GM19239 (cell line): ENCODE measurements at places on chromosomes 6 and 20.

GRCh38 chr6:54264581-54265272 lies 43.5 kb upstream of the TINAG start:
- no peak for DNase-seq

DNA sequence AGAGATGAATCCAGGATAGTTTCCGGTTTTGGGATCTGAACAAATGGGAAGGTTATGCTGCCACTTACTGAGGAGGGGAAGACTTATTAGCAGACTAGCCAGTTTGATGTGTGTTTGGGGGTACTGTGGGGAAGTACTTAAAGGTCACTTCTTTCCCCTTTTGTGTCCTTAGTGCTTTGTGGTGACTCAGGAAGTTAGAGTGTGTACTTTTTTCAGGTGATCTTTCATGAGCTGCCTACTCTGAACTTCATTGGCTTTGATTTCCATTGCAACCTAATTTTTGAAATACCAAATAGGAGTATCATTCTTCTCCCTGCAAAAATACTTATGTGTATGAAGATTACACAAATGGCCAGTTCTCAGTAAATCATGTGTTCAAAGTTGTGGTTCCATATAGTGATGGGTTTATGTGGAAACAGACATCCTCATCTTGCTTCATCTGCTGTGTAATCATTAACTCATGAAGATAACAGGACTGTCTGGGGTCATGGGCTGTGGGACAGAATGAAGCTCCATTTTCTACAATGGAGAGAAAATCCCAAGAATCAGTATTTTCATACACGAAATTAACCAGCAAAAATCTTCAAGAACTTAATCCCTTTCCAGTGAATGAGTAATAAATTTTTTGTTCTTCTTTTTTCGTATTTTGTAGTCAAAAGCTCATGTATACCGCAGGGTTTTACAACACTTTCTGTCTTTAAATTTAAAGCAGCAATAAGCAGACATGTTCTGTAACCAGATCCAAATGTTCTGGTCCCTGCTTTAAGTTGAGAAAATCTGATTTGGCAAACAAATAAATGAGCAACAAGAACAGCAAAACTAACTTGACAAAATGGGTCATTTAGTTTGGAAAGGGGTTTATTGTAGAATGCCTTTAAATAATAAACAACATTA lies 272.2 kb upstream of the FLRT3 start:
- no peak for DNase-seq

DNA sequence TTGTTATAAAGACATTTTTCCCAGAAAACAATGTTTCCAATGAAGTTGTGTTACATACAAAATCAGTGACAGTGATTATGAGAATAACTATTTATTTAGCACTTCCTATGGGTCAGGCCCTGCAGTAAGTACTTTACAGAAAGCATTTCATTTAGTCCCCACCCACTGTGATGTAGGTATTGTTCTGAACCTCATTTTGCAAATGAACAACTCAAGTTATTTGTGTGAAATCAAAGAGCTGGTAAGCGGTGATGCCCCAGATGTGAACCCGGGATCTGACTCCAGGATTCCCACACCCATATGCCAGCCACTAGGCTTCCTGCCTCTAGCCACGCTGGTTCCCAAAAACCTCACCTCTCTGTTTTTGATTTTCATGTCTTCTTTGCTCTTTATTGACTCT lies 30.9 kb downstream of the FAXC start:
- no peak for DNase-seq

DNA sequence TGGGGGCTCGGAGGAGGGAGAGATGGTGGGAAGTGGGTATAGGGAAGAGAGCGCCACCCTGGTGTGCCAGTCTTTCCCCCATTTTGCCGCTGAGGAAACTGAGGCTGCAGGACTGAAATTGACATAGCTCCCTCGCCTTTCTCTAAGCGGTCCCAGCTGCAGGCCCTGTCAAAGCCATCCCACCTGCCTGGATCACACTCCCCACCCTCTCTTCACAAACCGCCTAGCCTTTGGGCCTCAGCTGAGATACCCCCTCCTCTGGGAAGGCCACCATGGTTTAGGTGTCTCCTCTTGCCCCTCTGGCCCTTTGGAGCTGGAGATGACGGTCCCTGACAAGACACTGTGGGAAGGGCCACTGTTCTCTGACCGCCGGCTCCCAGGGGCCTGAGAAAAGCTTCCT lies 16.9 kb downstream of the SRC start:
- no peak for DNase-seq

GRCh38 chr6:8207191-8207868 lies 105.0 kb upstream of the EEF1E1 start:
- DNase-seq = no peak

DNA sequence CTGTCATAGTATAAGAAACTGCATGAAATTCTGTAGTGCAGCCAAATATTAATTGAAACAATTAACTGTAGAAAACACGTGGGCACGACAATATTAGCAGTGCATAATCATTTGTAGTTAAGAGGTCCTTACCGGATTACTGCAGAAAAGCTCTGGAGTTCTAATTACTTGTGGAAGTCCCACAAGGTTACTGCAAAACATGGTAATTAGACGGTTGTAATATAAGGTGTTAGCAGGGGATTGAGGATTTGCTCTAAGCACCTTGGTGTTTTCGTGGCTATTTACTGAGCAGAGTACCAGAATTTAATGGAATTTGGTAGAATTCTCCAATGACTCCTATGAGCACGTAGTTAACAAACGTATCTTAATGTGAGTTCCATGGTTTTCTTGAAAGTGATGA lies 473.6 kb upstream of the AGPAT4 start:
- DNase-seq = no peak

DNA sequence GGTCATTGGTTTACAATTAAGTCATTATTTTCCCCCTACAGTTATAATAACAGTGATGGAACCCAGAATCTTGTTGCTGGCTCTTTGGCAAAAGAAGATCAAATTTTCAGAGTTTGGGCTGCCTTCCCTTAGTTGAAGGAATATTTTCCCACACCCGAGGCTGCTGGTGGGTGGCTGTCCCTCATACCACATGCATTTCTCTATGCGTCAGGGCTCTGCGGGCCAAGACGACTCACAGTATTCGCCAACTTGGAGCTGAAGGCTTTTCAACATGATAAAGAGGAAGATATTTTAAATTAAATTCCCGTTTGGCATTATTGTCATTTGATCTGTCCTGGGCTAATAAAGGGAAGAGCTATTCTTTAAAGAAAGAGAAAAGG lies 102.2 kb upstream of the SASH1 start:
- no peak for DNase-seq

DNA sequence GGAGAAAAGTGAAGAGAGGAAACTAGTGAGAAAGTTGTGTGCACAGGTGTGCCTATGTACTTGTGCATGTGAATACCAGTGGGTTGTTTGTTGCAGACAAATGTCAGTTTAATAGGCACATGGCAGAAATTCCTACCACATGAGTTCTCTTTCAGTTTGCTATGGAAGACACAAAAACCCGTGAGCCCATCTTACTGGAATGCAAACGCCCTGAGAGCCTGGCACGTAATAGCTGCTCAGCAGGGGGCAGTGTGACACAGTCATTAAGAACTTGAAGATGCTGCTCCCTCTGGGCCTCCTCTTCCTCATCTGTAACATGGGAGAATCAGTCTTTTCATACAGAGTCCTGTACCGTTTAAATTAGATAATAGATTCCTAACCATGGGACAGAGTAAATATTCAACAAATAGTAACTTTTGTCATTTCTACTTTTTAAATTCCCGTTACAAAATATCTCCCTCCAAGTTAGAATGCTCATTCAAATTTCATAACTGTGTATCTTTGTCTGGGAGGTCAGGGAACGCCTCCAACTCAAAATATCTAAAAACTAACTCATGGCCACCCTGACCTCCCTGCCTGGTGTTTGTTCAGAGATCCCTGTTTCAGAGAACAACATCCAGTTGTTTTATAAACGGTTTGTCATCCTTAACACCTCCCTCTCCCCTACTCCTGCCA lies 802.9 kb downstream of the MAFB start:
- DNase-seq = peak; percentile 22

GRCh38 chr6:43771210-43771857 lies 1.3 kb downstream of the VEGFA start:
- peak; percentile 50 for DNase-seq

DNA sequence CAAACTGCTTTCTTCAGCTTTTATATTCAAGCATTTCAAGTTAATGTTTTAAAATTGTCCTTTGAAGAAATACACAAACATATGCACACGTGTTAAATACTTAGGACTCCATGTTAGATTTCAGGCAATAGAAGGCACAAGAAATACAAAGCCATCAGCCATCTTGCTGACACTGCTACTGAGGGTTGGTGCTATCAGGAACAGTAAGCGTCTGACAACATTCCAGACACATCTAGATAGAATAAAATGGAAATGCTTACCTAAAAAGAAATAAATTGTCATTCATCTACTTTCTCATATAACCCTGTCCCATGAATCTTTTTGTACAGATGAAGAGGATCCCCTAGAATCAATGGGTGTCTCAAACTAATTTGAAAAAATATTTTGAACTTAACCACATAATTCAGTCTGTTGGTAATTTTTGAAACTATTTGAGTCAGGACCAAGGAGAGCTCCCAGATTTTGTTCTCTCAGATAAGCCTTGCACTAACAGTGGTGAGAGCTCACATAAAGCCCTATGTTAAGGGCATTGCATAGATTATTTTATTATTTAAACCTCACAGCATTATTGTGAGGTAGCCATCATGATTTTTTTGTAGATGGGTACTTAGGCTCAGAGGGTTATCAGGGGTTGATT lies 631.1 kb upstream of the POU3F2 start:
- no peak for DNase-seq

GRCh38 chr6:3848925-3849605 lies at the start of gene FAM50B:
Gene FAM50B (plus strand): TSS chr6:3849373. CDS start chr6:3849812, 439 bp downstream.
- DNase-seq = peak; percentile 81

- DNase-seq = no peak
These were observed 38.5 kb downstream of the SUN5 start for GRCh38 chr20:32965581-32966373.

GRCh38 chr6:76742919-76743318 lies 670.5 kb upstream of the IMPG1 start:
- no peak for DNase-seq

DNA sequence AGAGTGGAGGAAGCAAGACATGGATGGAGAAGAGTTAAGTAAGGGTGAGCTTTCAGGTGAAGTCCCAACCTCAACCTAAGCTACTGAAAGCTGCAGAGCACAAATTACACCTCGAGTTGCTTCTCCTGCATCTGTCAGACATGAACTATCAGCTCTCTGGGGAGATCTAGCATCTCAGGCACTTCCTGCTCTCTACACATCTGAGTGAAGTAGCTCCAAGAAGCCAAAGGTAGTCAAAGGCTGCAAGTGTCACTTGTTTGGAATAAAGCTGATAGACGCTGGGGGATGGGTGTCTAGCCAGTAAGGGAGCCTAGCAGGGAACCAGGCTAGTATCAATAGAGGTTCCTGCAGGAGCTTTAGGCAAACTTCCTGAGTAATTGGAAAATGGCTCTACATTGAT lies 228.0 kb downstream of the PLCB1 start:
- DNase-seq = no peak

DNA sequence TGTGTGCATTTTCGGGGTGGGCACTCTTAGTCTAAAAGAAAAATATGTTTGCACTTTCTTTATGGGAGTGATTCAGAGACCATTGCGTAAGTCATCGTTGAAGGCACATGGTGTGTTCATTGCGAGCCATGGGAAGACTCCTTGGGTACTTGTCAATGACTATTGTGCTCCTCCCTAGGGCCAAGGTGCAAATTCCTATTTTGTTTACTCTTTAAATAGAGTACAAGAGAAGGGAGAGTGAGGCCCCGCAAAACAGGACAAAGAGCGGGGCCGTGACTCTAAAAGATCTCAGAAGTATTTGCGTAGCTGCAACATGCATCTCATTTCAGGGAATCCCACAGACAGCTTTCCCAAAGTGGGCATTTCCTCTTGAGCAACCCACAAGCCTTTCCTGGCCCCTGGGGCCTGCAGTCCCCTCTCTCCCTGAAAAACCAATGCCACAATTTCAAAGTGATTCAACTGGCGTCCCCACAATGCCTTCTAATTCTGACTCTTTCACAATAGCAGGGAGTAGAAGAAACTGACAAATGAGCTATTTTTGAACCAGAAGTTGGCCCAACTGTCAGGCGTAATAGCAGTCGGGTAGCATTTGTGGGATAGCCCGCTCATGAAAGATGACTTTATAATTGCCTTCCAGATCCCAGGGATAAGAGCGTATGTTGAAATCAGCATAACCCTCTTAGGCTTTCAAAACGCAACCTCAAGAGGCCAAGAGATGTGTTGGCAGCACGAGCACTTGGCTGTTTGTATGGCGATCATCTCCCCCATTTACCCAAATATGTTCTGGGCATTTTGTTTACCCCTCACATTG lies 277.9 kb upstream of the BMP2 start:
- no peak for DNase-seq

DNA sequence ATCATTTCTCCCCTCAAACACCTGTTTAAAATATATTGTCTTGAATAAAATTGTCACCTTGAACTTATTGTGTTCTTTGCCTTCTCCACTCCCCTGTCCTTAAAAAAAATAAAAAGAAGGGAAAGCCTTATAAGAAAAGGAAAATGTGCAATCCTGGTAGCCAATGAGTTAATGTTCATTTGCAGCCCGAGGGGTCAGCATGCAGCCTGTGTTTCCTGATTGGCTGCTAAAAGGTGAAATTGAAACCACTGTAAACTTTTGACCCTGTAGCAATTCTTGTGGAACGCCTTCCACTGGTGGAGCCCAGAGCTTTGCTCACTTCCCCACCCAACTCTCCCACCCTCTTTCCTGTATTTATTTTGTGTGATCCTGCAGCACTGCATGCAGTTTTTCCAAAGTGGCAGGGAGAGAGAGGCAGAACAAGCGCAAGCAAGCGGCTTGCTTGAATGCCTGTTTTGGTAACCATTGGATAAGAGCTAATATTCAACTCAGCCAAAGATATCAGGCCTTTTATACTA lies 74.9 kb downstream of the NCOA3 start:
- peak; percentile 34 for DNase-seq

DNA sequence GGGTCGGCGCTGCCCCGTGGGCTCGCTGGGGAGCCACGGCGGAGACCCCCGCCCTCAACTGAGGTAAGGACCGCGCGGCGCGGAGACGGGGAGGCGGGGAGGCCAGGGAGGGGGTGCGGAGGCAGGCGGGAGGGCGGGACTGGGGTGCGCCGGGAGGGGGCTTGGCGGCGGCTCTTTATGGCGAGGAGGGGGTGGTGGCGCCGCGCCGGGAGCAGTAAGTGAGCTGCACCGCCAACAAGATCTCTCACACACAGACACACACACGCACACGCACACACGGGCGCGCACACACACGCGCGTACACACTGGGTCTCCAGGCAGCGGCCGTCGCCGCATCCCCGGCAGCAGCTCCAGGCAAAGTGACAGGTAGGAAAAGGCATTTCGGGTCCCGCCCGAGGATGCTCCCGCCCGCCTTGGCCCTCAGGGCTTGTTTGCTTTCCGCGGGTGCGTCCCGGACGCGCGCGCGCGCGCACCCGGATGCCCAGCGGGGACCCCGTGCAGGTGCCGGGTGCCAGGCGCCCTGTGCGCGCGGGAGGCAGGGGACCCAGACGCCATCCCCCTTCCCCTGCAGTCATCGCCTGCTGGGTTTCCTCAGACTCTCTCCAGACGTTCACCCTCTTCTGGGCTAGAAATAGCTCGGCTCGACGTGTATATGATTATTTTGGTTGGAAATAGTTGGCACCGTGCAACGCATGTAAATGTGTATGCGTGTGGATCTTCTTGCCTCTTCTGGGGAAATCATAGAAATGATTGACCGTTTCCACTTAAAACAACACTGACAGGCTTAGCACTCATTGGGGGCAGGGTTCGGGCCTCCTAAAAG lies at the start of gene PLCB4:
PLCB4 (plus strand) TSS at position 247 of the 823 bp plus-strand sequence. CDS start 238,728 bp downstream, outside the sequence.
- DNase-seq = no peak
